ENCODE measurements at places on chromosomes 4 and X.
A peak's percentile ranks its signal among the peaks of the same experiment; 100 is the strongest.

DNA sequence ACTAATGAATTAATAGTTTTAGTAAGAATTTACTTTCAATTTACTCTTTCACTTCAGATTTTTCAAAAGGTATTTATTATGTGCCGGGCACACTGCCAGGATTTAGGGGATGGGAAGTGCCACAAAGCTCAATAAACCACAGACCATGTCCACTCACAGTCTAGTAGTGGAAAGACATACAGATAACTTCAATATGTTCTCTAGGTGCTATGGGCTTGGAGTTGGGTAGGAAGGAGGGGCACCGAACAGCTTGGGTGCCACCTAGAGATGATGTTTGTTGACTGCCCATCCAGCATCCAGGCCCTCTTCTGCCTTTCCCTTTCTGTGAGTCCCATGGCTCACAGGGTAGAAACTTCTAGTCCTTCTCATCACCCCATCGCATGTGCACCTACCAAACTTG is 17.8 kb downstream of the MFAP3L start:
- peak; percentile 83 for DNase-seq

DNA sequence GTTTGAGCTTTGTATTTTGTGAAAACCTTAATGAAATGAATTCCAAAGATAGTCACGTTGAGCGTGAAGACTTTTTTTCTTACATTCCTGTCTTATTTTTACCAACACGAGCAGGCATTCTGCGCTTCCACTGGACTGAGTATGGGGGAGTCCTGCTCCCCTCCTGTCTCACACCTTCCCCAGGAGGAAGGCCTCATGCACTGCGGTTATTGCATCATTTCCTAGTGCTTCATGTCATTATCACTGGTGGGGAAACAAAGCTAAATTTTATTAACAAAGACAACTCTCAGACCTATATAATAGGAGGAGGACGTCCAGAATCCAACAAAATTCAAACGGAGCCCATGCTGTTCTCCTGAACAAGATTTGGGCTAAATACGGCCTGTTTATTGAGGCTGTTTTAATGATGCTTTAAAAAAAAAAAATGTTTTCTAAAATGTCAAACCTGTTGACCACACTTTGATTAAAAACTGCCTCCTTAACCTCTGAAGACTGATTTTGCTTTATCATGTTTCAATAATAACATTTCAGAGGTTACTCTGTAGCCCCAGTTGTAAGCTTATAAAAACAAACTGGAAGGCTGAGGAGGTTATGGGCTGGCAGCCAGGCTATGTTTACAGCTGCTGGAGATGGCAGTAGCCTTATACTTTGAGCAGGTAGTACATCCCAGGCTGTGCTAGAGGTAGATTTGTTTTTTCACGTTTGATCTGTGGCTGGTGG is 118.0 kb downstream of the SOWAHB start:
- DNase-seq: no peak

DNA sequence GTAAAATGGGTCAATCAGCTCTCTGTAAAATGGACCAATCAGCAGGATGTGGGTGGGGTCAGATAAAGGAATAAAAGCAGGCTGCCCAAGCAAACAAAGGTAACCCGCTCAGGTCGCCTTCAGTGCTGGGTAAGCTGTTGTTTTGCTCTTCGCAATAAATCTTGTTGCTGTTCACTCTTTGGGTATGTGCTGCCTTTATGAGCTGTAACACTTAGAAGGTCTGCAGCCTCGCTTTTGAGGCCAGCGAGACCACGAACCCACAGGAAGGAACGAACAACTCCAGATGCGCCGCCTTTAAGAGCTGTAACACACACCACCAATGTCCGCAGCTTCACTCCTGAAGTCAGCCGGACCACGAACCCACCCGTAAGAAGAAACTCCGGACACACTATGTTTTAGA is 11.5 kb upstream of the CAMK2D start:
- DNase-seq: peak; percentile 59

- no peak for DNase-seq
Observed at GRCh38 chrX:68431836-68432235, 1.5 kb downstream of the OPHN1 start.

GRCh38 chrX:9231491-9231890 is 197.6 kb upstream of the FAM9B start:
- no peak for DNase-seq

DNA sequence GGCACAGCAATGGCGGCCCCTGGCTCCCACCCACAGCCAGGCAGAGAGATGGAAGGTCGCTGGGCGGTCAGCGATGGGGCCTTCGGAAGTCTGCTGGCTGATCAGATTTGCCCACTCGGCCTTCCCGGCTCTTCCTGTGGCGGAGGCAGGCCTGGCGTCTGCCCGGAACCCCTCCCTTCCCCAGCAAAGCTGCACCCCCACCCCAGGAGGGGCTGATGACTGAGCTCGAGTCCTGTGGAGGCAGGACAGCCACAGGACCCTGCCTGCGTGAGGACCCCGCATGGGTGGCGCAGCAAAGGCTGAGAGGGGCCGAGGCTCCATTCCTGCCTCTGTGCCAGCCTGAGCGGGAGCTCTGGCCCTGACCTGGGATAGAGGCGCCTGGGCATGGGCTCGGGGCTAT is 34.8 kb downstream of the TACC3 start:
- no peak for DNase-seq

GRCh38 chrX:30570505-30570904 is 7.1 kb downstream of the TASL start:
- peak; percentile 74 for DNase-seq

- no peak for DNase-seq
Observed at GRCh38 chrX:104195013-104195412, 28.8 kb downstream of the FAM199X start.

DNA sequence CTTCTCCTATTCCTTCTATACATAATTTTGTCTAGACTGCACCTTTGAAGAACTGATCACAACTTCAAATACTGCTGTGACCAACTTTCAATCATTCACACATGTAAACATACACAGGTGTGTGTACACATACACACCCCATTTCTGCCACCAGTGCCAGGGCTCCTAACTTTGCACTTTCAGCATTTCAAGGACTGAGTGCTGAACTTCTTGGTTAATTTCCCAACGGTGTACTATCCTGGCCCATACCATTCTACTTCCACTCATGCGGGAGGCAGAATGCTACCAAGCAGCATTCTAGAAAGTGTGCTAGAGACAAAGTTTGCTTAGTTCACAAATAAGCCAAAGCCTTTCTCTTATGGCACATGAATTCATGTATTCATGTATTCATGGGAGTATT is 51.2 kb downstream of the RPGR start:
- DNase-seq: no peak

GRCh38 chr4:80454040-80454439 is 118.5 kb downstream of the CFAP299 start:
- DNase-seq: no peak

DNA sequence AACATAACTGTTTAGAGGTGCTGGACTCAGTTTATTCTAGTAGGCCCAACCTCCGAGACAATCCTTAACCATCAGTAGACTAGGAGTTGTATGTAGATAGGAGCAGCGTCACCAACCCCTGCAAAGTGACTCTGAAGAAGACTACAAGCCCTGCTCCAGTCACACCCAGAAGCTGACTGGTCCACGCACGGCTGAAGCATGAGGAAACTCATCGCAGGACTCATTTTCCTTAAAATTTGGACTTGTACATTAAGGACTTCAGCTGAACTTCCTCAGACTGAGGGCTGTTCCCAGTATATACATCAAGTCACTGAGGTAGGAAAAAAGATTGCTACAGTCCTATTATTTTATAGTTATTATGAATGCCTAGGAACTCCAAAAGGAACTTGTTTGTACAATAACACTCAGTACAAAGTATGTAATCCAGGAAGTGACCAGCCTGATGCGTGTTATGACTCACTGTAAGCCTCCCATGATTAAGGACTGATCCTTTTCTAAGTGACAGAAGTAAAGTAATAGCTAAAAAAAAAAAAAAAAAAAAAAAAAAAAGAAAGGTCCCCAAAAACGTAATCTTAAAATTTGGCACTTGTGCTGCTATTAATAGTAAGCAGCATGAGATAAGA is 41.6 kb upstream of the UGT2B7 start:
- no peak for DNase-seq

DNA sequence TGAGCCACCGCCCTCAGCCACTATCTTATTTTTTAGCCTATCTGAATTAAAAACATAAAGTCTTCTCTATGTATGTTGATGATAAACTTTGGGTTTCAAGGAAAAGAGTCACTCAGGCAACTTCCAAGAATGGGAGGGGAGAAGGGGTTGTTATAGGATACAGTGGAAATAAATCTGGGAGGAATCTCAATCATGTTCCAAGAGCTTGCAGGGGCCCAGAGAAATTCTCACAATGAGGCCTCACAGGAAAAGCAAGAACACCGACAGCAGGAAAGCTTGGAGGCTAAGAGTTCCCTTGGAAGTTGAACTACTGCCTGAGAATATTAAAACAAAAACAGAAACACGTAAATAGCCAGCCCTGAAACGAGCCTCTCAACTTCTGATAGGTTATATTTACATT is 384.6 kb upstream of the IGFBP7 start:
- DNase-seq: no peak

DNA sequence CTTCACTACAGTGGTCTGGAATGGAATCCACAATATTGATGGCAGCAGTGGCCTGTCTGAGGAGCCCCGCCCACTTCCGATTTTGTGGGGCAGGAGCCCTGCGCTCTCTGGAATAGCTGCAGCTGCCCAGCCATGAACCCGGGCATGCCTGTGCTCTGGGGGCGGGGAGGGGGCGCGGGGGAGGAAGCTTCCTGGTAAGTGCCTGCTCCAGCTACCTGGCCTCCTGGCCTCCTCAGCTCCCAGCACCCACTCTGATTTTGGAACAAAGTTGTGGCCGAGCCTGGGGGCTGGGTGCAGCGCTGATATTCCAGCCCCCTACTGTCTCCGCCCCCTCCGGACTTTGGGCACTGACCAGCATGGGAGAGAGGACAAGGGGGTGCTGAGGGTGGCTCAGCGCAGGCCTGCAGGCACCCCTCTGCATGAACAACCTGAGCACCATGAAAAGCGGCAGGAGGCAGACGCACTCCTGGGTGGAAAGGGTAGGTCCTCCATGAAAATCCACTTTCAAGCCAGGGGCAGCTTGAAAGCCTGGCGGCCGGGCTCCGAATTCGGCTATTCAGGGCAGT is 972.7 kb upstream of the AGA start:
- DNase-seq: no peak

- no peak for DNase-seq
Observed at GRCh38 chr4:3445111-3445820, 3.5 kb downstream of the HGFAC start.

GRCh38 chrX:57915680-57916079 is 5.4 kb upstream of the ZXDA start:
- no peak for DNase-seq

DNA sequence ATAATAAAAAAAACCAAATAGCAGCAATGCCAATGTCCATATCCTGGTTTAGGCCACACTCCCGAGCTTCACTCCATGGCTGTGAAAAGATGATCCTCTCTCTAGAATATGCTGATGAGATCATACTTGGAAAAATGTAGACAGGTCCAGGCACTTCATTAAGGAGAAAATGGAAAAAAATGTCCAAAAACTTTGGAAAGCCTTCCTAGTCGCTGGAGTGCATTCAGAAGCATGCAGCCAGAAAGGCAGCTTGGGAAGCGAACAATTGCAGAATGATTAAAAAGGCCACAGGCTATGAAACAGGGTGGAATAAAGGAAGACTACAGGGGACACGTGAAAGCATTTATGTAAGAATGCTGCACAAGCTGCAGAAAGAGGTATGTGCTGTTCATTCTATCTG is 165.6 kb upstream of the HCCS start:
- no peak for DNase-seq

DNA sequence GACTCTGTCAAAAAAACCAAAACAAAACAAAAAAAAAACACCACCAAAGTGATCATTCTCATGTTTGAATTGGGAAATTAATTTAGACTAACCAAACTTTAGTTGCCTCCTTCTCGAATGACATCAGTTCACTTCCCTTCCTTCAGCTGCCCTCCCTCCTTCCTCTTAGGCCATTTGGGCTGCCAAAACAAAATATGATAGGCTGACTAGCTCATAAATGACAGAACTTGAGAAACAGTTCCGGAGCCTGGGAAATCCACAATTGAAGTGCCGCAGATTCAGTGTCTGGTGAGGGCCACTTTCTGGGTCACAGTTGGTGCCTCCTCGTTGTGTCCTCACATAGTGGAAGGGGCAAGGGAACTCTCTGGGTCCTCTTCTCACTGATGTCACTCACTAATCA is 16.1 kb upstream of the WAS start:
- DNase-seq: no peak

GRCh38 chr4:36322921-36323354 is 41.5 kb downstream of the DTHD1 start:
- peak; percentile 85 for DNase-seq

GRCh38 chr4:79164907-79165610 is 160.8 kb downstream of the NAA11 start:
- DNase-seq: no peak

DNA sequence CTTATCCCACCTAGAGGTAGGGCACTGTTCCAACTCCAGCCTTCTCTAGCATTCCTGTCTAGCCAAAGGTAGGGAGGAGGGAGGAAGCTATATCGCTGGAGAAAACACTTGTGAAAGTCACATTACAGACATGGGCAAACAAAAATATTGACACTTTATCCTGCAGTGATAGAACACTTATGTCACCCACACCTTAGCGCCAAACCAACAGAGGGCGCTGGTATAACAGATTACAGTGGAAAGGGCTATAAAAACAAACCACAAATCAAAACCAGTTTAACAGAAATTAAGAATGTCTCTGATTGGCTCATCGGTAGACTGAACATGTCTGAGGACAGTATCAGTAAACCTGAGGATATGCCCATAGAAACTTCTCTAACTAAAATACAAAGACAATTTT is 451.3 kb downstream of the TLL1 start:
- peak; percentile 47 for DNase-seq

DNA sequence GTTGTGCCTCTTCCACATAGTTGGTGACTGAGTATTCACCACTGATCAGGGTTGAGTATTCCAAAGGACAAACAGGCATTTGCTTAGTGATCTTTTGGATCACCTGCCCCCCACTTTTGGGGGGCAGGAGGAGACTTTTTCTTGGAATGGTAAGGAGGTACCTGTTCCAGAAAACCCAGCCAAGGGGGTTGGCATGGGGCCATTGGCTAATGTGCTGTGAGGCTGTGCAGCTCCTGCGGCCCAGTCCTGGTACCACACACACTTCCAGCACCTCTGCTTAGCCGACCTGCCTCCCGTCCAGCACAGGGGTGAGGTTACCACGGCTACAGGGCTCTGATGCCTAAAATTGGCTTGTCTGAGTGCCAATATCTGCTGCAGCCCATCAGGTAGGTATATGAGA is 40.1 kb upstream of the MGST2 start:
- no peak for DNase-seq

GRCh38 chrX:15834827-15835595 is 19.6 kb downstream of the AP1S2 start:
- DNase-seq: no peak

All from common myeloid progenitor, CD34-positive (primary cell).